ENCODE measurements at places on chromosomes 5 and 9.

GRCh38 chr9:87840134-87840533, 42.5 kb upstream of the SPATA31E1 start:
- DNase-seq, result no peak

- DNase-seq, result no peak
Observed at GRCh38 chr9:33697171-33697570, 98.2 kb upstream of the PRSS3 start.

DNA sequence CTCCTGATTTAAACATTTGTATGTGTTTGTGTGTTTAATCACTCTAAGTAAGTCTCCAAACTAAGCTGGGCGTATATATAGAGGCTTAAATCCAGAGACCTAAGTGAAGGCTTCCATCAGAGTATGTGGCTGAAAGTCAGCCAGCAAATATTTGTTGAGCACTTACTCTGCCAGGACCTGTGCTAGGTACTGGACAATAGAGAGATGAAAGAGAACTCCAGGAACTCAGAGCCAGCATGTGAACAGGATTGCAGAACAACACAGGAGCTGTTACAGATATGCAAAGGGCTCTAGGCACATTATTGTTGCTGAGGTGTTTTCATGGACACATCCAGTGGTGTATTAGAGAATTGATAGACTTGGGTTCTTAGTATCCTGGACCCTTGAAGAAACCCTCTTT, 4.7 kb upstream of the BNIP1 start:
- DNase-seq, result no peak

DNA sequence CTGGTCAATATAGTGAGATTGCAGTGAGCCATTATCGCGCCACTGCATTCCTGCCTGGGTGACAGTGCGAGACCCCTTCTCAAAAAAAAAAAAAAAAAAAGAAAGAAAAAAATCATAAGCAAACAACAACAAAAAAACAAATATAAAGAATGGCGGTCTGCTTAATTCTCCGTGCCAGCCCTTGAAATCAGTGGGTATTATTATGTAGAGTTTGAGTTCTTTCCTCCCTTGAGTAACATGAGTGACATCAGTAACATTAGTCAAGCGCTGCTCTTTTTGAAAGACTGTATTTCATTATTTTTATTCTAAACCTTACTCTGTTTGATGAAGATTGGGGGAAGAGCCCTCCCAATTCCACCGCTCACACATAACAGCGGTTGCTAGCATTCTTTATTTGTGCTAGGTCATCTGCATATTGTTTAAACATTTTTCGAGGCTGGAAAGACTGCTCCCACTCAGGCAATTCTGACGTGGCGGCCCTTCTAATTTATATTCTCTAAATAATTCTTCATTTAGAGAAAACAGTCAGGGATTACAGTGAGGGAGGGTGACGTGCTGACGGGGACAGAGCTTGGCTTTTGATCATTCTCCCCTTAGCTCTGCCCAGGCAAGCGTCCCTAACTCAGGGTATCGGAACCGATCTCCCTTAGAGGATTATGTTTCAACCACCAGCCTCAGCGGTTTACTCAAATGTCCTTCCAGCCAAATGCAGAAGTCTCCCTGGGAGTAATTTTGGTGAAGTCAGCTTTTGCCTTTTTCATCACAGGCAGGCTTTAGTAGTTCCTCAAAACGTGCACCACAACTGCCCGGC, 860 bp upstream of the MARCHF6 start:
- peak; percentile 57 for DNase-seq

GRCh38 chr5:56615361-56616153, 199.8 kb upstream of the MAP3K1 start:
- DNase-seq, result peak; percentile 54

GRCh38 chr5:76473661-76474060, 70.6 kb downstream of the IQGAP2 start:
- DNase-seq, result no peak

GRCh38 chr9:133490201-133490681, 11.3 kb upstream of the SLC2A6 start:
- no peak for DNase-seq

DNA sequence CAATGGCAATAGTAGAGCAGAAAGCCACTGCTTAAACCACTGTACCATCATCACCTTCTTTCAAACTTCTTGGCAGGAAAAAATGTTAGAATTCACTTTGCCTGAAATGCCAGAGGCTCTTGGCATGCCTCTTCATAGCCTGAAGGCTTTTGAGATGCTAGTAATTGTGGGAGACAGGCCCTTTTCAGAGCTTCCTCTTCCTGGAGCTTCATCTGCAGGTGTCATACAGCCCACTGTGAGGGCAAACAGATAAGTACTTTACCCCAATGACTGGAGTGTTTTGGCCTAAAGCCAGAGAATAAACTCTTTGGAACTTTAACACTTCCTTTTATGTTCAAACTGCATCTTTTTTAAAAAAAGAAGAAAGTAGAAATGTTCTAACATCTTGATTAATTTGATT, 81.3 kb upstream of the TMEM171 start:
- peak; percentile 45 for DNase-seq

- DNase-seq, result no peak
Observed at GRCh38 chr9:87465816-87466215, 31.9 kb upstream of the DAPK1 start.

DNA sequence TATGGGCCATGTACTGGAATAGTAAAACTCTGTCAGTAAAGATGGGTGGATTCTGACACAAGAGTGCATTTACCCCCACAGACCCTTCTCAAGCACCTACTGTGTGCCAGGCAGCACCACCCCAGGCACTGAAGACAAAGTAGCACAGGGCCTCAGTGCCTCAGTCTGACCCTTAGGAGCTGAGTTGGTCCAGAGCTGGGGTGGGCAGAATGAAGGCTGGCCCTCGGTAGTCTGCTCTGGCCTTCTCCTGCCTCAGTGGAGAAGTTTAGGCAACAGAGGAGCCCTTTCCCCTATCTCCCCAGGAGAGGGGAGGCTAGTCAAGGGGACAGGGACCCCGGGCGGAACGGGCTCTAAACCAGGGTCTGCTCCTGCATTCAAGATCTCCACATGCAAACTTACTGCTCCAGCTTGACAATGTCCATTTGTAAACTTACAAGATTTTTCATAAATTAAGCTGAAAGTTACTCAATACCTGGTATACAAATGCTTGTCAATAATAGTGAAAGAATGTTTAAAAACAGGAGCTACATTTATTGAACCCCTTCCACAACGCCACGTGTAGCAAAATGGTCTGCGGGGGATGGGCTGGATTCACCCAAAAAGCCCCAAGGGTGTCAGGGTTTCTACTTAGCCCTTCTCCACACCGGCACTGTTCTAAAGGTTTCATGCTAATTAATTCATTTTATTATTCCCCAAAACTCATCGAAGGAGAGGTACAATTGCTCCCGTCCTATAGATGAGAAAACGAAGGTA, 1.5 kb downstream of the VDAC1 start:
- DNase-seq, result peak; percentile 11

GRCh38 chr9:91047529-91047928, 245.9 kb downstream of the SYK start:
- DNase-seq, result no peak

- DNase-seq, result no peak
Observed at GRCh38 chr5:39800042-39800601, 375.3 kb upstream of the DAB2 start.

GRCh38 chr5:90529939-90530677, 724 bp upstream of the LYSMD3 start:
- DNase-seq, result peak; percentile 86

DNA sequence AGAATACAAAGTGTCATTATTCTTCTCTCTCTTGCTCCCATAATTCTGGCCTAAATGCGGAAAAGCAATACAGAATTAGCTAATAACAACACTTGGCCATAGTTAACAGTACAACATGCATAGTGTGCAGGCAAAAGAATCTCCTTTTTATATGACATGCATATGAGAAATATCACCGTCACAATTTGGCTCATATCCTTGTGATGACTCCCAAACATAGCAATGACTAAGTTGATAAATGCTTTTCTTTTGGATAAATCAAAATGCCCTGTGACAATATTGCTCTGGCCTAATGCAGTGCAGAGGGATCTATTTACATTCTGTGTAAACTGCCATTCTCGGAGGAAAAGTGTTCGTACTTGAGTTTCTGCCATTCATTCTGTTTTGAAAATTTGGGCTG, 121.9 kb upstream of the GHR start:
- no peak for DNase-seq

DNA sequence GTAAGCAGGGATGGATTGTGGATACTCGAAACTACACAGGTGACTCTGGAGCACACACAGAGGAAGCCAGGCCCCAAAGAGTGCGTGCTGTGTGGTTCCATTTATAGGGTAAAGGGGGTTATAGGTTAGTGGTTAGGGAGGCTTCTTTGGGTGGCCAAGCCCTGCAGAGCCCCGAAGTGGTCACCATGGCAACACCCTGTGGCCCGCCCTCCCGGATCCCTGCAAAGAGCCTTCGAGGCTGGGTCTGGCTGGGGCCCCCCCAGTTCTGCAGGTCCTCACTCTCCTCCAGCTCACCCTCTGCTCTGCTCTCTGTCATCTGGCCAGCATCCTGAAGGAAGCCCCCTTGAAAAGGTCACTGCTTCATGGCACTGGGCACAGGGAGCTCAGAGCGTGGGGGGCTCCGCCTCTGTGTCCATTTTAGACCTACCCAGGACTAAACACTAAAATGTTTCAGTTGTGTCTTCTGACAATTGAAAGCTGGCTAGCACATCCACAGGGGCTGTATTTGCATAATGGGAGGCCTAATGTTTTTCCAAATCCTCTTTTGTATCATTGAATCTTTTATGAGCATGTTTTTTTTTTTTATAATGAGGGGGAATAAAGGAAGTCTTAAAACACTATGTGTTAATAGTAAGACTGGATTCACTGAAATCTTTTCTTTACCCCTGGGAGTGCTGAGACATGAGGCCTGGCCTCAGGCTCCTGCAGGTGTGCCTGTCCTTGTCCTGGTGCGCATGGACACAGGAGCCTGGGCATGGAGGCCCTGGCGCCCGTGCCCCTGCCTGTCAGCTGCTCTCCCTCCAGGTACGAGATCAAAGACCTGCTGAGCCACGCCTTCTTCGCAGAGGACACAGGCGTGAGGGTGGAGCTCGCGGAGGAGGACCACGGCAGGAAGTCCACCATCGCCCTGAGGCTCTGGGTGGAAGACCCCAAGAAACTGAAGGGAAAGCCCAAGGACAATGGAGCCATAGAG, 55.3 kb downstream of the WNK2 start:
- no peak for DNase-seq

- peak; percentile 74 for DNase-seq
Observed at GRCh38 chr5:52809884-52810283, 22.2 kb downstream of the ITGA1 start.

- no peak for DNase-seq
Observed at GRCh38 chr9:76700916-76701315, 63.3 kb upstream of the PCA3 start.
